ENCODE measurements at places on chromosomes 16 and 17. TPM values are rescaled to one million over a fixed set of nuclear protein-coding genes. Genes with fewer than 3 reads are reported as not detected.

GRCh38 chr16:87679593-87680271, 77.4 kb downstream of the JPH3 start:
- no peak for ATAC-seq

DNA sequence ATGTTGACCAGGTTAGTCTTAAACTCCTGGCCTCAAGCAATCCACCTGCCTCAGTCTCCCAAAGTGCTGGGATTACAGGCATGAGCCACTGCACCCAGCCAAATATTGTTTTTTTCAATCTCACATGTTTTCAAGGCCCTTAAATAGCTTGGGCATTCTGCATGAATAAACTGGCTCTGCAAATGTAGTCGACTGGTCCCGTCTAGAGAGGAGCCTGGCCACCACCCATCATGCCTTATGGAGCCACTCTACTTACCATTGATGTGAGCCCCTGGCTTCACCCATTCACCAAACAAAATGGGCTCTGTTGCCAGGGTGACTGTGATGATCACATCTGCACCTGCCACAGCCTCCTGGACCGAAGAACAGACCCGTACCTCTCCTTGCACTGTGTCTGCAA, 10.8 kb downstream of the CRYM start:
- ATAC-seq = no peak

- ATAC-seq = peak; percentile 24
Observed at GRCh38 chr17:39114723-39115122, 36.7 kb downstream of the PLXDC1 start.

DNA sequence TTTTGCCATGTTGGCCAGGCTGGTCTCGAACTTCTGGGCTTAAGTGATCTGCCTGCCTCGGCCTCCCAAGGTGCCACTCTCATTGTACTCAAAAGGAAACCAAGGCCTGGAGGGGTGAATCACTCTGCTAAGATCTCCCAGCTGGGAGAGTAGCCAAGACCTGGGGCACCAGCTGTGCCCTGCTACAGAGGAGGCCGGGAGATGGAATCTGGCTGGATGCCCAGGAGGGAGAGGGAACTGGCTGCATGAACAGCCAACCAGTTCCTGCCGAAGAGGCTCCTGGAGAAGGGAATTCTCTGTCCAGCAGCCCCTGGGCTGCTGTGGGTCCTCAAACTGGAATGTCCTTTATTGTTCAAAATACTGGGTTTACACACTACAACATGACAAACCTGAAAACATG, 238.7 kb upstream of the CIBAR2 start:
- ATAC-seq = peak; percentile 91

CDH5 gene
- total RNA-seq = 48.5 TPM

C16orf82 gene
- total RNA-seq = not detected

All from gastroesophageal sphincter (tissue), 4 donors.